ENCODE measurements at places on chromosomes 3 and 15. TPM values are rescaled to one million over a fixed set of nuclear protein-coding genes. Genes with fewer than 3 reads are reported as not detected.

Gene PLA2G4E
- not detected for total RNA-seq

Gene UCN2
- not detected for total RNA-seq

Gene CDHR4
- 0.12 TPM for total RNA-seq

Gene GP9
- total RNA-seq, result not detected

Gene LAMB2
- total RNA-seq, result 75.4 TPM

Gene CCDC174
- total RNA-seq, result 15.6 TPM

Gene PPARG
- total RNA-seq, result 0.50 TPM

Gene TUSC7
- total RNA-seq, result not detected

Gene ZPLD1
- total RNA-seq, result 0.31 TPM

Gene PSTPIP1
- total RNA-seq, result 0.77 TPM

DNA sequence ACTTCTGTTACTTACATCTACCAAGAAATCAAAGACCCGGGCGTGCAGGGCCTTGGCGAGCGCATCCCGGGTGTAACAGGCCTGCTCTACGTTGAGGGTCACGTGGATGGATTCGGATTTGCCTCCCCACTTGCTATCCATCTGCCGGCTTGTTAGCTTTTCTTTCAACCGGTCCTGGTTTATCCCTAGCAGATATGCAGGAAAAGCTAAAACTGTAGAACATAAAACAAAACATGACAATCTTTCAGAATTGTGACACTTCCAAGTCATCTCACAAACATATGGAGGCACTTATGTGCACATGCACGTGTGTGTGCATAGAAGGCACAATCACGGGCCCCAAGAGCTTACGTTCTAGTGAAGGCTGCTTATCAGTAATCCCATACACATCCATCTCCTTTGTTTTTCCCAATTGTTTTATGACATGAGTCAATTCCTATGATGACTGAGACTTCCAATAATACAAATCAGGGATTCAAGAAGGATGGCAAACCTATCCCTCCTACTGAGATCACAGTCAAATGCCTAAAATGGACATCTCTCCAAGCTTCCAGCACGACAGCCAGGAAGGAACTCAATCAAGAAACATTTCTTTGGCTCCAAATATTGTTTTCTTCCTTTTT lies 11.3 kb downstream of the LDHAL6B start:
- no peaks in the 10 kb centered on the region for H3K36me3 ChIP-seq
- H3K4me1 ChIP-seq, result no peaks in the 10 kb centered on the region
- DNase-seq, result no peak
- H3K27me3 ChIP-seq, result no peaks in the 10 kb centered on the region

DNA sequence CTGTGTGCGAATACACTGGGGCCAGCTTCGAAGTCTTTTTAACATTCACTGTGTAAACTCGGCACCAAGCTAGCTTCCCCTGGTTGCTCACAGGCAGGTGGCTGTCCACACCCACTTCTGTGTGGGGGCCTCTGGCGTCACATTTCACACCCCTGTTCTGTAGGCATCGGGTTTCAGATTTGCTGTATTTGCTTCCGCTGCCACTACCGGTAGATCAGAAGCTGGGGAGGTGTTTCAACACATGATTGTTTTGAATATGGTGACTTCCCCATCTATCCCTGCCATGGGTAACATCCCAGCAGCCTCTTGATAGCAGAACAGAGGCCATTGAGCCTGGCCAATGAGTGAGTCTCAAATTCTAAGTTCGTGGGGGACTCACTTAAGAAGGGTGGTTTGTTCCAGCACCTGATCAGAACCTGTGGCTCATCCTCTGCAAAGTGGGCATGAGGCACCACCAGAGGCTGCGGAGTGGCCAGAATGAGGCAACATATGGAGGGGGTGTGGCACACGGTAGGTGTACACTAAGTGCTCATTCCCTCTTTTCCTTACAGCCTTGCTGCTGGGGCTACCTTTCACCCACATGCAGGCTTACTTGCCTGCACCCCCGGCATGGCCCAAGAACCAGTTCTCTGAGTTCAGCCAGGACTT lies 61.5 kb downstream of the IQSEC1 start:
- DNase-seq, result peak; percentile 49
- no peak overlapping the region for H3K4me3 ChIP-seq
- no peaks in the 10 kb centered on the region for H3K27me3 ChIP-seq
- peaks cover 29% of the 10 kb centered on the region for H3K4me1 ChIP-seq
- no peak overlapping the region for H3K27ac ChIP-seq

DNA sequence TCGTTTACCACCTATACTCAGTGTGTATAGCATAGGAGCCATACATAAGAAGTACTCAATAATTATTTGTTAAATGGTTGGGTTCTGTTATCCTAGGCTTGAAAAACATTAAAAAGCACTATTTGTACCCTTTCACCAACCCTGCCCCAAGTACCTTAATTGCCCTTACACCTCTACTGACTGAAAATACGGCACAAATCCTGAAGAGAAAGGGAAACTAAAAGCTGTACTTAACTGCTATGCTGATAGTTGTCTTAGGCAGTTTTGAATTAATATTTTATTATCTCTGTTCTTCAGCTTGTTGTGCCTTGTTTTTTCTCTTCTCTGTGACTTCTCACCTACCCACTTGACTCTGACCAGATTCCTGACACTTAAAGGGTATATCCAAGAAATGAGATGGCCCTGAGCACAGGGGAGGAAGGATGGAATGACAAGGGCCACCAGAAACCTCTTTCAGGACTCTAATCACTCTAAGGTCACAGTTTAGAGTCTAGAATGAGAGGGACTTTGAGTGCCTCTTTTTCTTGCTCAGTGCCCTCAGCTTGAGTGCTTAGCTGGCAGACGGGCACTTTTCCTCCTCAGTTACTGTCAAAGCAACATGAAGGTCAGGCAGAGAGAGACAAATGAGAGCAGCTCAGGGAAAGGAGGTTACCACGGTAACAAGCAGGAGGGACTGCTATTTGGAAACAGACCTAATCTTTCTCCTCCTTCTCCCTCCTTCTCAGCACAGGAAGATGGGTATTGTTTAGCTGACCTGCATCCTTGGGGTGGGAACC lies 136.5 kb downstream of the ZNF609 start:
- H3K27ac ChIP-seq, result peak overlapping the region; percentile 23
- peak; percentile 78 for DNase-seq

DNA sequence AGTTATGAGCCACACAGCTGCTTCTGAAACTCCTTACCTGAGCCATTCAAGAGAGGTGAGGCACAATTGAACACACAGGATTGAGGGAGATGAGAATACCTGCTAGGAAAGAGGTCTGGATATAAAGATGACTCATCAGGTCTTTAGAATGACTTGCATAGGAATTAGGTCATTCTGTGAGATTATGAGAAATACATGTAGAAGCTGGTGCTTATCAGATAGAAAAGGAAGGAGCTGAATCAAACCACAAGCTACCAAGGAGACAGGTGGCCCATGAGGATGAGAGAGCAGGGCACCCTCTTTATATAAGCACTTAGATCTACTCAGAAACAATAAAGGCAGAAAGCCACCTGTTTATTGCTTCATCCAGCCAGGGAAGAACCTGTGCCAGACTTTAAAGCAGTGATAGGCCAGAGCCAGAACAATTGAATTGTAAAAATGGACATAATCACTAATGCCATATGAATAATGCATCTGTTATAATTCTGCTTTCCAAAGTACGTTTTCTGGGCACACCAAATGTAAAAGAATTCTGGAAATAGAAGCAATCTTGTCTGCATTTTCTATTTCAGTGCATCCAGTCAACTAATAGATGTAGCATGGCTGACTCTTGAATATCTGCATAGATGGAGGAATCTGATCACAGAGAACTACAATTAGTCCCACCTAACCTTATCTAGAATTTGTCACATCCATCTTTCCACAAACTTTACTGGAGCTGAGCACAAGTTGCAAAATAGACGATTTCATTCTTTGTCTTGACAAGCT lies 74.9 kb downstream of the PIK3R4 start:
- no peak overlapping the region for H3K4me3 ChIP-seq
- DNase-seq, result no peak
- no peaks in the 10 kb centered on the region for H3K36me3 ChIP-seq
- H3K27me3 ChIP-seq, result no peaks in the 10 kb centered on the region
- H3K27ac ChIP-seq, result no peak overlapping the region

DNA sequence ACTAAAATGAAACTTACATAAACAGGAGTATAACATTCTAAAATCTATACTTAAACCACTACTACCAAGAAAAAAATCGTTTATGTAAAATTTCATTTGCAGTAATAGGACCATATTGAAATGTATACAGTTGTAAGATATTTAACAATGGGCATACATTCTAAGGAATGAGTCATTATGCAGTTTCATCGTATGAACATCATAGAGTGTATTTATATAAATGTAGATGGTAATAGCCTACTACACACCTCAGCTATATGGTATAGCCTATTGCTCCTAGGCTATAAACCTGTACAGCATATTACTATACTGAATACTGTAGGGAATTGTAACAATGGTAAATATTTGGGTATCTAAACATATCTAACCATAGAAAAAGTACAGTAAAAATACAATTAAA lies 79.5 kb downstream of the DPH6 start:
- no peak for DNase-seq
- H3K4me1 ChIP-seq, result no peaks in the 10 kb centered on the region
- H3K4me3 ChIP-seq, result no peak overlapping the region
- no peaks in the 10 kb centered on the region for H3K36me3 ChIP-seq

GRCh38 chr3:176428552-176428951 lies 768.7 kb downstream of the TBL1XR1 start:
- DNase-seq, result peak; percentile 10
- H3K4me1 ChIP-seq, result no peaks in the 10 kb centered on the region
- H3K4me3 ChIP-seq, result no peak overlapping the region
- no peaks in the 10 kb centered on the region for H3K36me3 ChIP-seq
- H3K27ac ChIP-seq, result no peak overlapping the region

DNA sequence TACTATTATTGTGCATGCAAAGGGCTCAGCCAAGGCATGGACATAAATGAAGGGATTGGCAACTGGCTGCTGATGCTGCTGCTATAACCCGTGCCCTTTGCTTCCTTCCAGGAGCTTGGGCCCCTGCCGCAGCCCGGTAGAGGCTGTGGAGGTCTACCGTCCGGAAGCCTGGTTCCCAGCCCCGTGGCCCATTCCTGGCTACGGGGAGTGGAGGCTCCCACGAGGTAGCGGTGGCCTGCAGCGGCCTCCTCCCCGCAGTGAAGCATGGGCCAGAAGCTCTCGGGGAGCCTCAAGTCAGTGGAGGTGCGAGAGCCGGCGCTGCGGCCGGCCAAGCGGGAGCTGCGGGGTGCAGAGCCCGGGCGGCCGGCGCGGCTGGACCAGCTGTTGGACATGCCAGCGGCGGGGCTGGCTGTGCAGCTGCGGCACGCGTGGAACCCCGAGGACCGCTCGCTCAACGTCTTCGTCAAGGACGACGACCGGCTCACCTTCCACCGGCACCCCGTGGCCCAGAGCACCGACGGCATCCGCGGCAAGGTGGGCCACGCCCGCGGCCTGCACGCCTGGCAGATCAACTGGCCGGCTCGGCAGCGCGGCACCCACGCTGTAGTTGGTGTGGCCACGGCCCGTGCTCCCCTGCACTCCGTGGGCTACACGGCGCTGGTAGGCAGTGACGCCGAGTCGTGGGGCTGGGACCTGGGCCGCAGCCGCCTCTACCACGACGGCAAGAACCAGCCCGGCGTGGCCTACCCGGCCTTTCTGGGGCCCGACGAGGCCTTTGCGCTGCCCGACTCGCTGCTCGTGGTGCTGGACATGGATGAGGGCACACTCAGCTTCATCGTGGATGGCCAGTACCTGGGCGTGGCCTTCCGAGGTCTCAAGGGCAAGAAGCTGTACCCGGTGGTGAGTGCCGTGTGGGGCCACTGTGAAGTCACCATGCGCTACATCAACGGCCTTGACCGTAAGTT lies 15.0 kb downstream of the SPSB4 start:
- no peak overlapping the region for H3K4me3 ChIP-seq
- H3K4me1 ChIP-seq, result peaks cover 14% of the 10 kb centered on the region
- H3K27me3 ChIP-seq, result peaks cover 38% of the 10 kb centered on the region
- DNase-seq, result no peak

- no peaks in the 10 kb centered on the region for H3K4me1 ChIP-seq
- DNase-seq, result no peak
- no peaks in the 10 kb centered on the region for H3K36me3 ChIP-seq
- H3K27ac ChIP-seq, result no peak overlapping the region
- no peaks in the 10 kb centered on the region for H3K27me3 ChIP-seq
- no peak overlapping the region for H3K4me3 ChIP-seq
Measured at GRCh38 chr3:187005827-187006481, 75.6 kb downstream of the ST6GAL1 start.

GRCh38 chr3:22349215-22349851 lies 598.3 kb upstream of the ZNF385D start:
- no peak overlapping the region for H3K4me3 ChIP-seq
- no peaks in the 10 kb centered on the region for H3K36me3 ChIP-seq
- no peaks in the 10 kb centered on the region for H3K27me3 ChIP-seq
- no peak overlapping the region for H3K27ac ChIP-seq

DNA sequence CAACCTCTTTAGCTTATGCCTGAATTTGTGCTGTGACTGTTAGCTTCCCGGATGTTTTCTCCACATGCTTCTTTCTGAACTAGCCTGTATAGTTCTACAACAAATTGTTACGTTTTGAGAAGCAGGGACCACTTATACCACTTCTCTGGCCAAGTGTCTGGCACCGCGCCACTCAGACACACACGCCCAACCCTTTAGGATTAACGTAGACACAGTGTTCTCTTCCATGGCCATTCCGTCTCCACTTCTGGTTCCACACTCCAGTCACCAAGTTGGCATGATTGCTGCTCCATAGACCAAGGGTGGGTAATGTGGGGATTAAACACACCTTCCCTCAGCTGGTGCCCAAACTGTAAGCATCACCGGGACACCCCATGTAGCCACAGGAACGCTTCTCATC lies 755 bp upstream of the TMEM108 start:
- DNase-seq, result no peak
- no peaks in the 10 kb centered on the region for H3K36me3 ChIP-seq
- H3K27ac ChIP-seq, result no peak overlapping the region
- H3K4me3 ChIP-seq, result peak overlapping the region; percentile 74
- peaks cover 24% of the 10 kb centered on the region for H3K4me1 ChIP-seq

GRCh38 chr3:160796813-160797164 lies 40.8 kb downstream of the PPM1L start:
- H3K4me3 ChIP-seq, result no peak overlapping the region
- H3K4me1 ChIP-seq, result peaks cover 21% of the 10 kb centered on the region
- H3K36me3 ChIP-seq, result no peaks in the 10 kb centered on the region
- no peak for DNase-seq
- H3K27ac ChIP-seq, result no peak overlapping the region

DNA sequence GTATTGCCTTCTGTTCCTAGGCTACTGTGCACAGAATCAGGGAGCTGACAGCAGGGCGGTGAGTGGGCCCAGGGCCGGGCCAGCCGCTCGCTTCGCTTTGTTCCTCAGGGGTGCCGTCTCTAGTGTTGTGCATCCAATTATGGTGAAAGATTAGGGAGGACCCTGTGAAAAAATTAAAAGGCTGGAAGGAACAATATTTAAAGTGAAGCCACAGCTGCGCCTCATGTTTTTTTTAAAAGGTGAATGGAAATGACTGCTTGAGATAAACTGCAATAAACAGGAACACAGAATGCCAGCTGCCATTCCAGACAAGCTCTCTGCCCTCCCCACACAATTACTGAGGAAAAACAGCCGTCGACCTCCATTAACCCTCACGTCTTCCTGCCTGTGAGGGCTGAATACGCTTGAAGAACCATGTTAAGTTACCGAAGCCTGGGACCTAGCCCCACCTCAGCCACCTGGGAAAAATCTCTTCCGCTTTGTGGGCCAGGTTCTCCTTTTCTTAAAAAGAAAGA lies 132.0 kb upstream of the IL12A start:
- no peaks in the 10 kb centered on the region for H3K36me3 ChIP-seq
- H3K27me3 ChIP-seq, result no peaks in the 10 kb centered on the region
- no peak overlapping the region for H3K4me3 ChIP-seq
- peak overlapping the region; percentile 76 for H3K27ac ChIP-seq
- peak; percentile 59 for DNase-seq
- H3K4me1 ChIP-seq, result peaks cover 80% of the 10 kb centered on the region

- no peak overlapping the region for H3K27ac ChIP-seq
- no peak for DNase-seq
- no peak overlapping the region for H3K4me3 ChIP-seq
- no peaks in the 10 kb centered on the region for H3K36me3 ChIP-seq
- H3K27me3 ChIP-seq, result no peaks in the 10 kb centered on the region
- peaks cover 6% of the 10 kb centered on the region for H3K4me1 ChIP-seq
Measured at GRCh38 chr3:184887574-184887973, 75.6 kb downstream of the VPS8 start.

Data from neural progenitor cell (in vitro differentiated cells).